ENCODE measurements at places on chromosomes 2 and 18.

GRCh38 chr18:35071819-35072247, 30.6 kb downstream of the MAPRE2 start:
- no peak for DNase-seq

GRCh38 chr18:51153659-51154371, 43.7 kb downstream of the MEX3C start:
- peak; percentile 26 for DNase-seq

- DNase-seq = no peak
Observed at GRCh38 chr18:27382567-27383216, 197.6 kb upstream of the CHST9 start.

DNA sequence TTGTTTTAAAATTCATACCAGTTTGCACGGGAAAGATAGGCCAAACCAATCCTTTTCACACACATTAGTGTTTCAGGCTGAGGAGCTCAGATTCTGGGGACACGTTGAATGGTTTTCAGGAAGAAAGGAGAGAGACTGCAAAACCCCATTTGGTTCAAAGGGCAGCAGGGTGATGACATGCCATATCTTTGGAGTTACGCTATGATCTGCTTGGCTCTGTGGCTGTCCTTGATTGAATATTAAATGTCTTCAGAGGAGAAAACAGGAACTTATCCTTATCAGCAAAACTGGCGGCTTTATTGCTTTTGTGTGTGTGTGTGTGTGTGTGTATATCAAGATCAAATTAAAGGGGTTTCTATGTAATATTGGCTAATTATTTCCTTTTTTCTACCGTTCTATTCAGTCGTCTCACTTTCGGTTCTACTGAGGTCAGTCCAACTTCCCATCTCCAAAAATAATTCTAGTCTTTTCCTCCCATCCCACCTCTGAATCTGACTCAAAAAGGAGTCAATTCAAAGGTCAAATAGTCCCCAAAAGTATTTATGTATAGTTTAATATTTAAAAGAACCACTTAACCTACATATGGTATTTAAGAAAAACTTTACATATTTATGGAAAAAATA, 292.9 kb upstream of the CCDC68 start:
- no peak for DNase-seq

DNA sequence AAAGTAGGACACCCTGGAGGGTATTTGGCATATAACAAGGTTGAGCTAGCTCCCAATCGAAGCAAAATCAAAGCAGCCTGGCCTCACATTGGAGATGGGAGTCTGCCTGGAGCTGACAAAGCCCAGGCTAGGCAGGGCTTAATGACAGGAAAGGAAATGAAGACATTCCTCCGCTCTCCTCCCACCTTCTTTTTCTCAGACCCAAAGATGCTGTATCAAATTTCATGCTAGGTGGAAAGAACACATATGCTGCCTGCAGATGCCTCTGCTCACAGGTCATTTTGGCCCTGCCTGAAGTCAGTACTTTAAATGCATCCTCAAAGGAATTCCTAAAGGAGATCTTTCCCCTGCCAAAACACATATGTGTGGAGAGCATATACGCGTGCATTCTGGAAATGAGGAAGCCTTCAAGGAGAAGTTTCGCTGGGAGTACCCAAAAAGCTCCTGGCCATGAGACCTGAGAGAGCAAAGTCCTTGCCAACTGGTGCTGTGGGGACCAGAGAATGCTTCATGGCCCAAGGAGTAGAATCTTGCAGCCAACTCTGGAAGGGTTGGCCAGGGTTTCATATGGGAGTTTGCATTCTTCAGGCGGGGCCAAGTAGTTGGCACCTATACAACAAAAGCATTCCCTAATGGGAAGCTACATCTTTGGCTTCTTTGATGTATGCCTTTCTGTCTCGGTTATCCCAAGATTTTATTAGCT, 88.0 kb downstream of the AQP4 start:
- DNase-seq = no peak

Data from stimulated activated CD8-positive, alpha-beta memory T cell treated with anti-CD3 and anti-CD28 coated beads, Interleukin-15, amount 100 ng/mL, for 24 hours (primary cell).